ENCODE measurements at places on chromosomes 2 and 18. TPM values are rescaled to one million over a fixed set of nuclear protein-coding genes. Genes with fewer than 3 reads are reported as not detected.

DNA sequence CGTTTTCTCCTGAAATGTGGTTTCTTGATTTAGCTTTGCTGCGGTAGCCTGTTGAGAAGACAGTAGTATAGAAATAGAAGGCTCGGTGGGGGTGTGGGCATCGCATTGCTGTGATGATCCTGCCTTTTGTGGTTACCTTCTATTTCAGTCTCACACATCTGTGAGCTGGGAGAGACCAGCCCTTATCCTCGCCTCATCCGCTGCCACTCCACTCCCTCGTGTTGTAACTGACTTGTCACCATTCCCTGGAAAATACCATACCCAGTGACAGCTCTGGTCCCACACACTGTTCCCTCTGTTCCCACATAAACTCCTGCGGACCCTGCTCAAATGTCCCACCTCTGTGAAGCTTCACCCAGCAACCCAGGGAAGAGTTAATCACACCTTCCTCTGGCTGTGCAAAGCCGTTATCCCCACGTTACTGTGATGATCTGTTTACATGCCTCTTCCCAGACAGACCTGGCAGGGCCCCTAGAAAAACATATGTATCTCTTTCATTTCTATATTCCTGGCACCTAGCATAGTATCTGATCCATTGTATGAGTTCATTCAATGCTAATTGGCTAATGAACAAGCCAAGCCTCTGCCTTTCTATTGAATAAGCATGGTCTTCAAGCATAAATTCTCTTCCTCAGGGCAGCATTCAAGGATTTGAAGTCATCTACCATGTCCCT is 114.6 kb downstream of the MAPK4 start:
- H3K4me1 ChIP-seq: peaks cover 3% of the 10 kb centered on the region
- H3K4me3 ChIP-seq: no peak overlapping the region
- no peaks in the 10 kb centered on the region for H3K27me3 ChIP-seq

- H3K36me3 ChIP-seq: peaks cover 3% of the 10 kb centered on the region
- H3K27me3 ChIP-seq: no peaks in the 10 kb centered on the region
- peaks cover 10% of the 10 kb centered on the region for H3K4me1 ChIP-seq
- no peak overlapping the region for H3K4me3 ChIP-seq
- no peak overlapping the region for H3K27ac ChIP-seq
- DNase-seq: no peak
Observed at GRCh38 chr2:209451209-209451834, 27.5 kb downstream of the MAP2 start.

- DNase-seq: peak; percentile 87
- no peaks in the 10 kb centered on the region for H3K36me3 ChIP-seq
- peaks cover 69% of the 10 kb centered on the region for H3K27me3 ChIP-seq
- H3K4me1 ChIP-seq: peaks cover 20% of the 10 kb centered on the region
- H3K4me3 ChIP-seq: no peak overlapping the region
- H3K27ac ChIP-seq: no peak overlapping the region
Observed at GRCh38 chr18:57447154-57447621, 12.0 kb downstream of the ONECUT2 start.

GRCh38 chr2:227503433-227504406 is 31.8 kb downstream of the AGFG1 start:
- no peaks in the 10 kb centered on the region for H3K27me3 ChIP-seq
- peaks cover 30% of the 10 kb centered on the region for H3K4me1 ChIP-seq
- H3K27ac ChIP-seq: no peak overlapping the region

The ATG9A gene
- total RNA-seq: 42.0 TPM

The PGAP1 gene
- total RNA-seq: 45.1 TPM

The CCL20 gene
- total RNA-seq: not detected

The MC4R gene
- 0.19 TPM for total RNA-seq

The PRKAG3 gene
- total RNA-seq: not detected

The RAB27B gene
- 0.44 TPM for total RNA-seq

DNA sequence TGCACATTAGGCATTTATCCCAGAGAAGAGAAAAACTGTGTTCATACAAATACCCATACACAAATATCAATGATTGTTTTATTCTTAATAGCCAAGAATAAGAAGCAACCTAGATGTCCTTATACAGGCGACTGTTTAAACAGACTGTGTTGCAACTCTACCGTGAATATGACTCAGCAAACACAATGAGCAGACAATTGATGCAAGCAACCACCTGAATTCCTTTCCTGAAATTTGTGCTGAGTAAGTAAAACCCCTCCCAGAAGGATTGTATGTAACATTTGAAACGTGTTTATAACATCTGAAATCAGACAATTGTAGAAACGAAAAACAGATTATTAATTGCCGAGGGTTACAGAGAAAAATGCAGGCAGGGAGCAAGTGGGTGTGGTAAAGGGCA is 621.9 kb upstream of the SOX11 start:
- no peaks in the 10 kb centered on the region for H3K27me3 ChIP-seq
- H3K4me1 ChIP-seq: peaks cover 4% of the 10 kb centered on the region
- peak overlapping the region; percentile 47 for H3K27ac ChIP-seq

DNA sequence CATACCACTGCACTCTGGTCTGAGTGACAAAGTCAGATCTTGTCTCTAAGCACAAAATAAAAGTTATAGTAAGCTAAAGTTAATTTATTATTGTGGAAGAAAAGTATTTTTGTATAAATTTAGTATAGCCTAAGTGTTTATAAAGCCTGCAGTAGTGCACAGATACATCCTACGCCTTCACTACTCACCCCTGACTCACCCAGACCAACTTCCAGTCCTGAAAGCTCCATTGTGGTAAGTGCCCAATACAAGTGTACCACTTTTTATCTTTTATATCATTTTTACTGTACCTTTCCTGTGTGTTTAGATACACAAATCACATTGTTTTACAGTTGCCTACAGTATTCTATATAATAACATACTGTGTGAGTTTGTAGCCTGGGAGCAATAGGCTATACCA is 57.5 kb downstream of the UBE2E3 start:
- peaks cover 5% of the 10 kb centered on the region for H3K36me3 ChIP-seq
- H3K27me3 ChIP-seq: no peaks in the 10 kb centered on the region
- peaks cover 14% of the 10 kb centered on the region for H3K4me1 ChIP-seq
- no peak for DNase-seq
- H3K4me3 ChIP-seq: no peak overlapping the region
- no peak overlapping the region for H3K27ac ChIP-seq

GRCh38 chr18:35510076-35510651 is 12.4 kb upstream of the INO80C start:
- H3K4me3 ChIP-seq: no peak overlapping the region
- H3K4me1 ChIP-seq: peaks cover 5% of the 10 kb centered on the region
- H3K36me3 ChIP-seq: no peaks in the 10 kb centered on the region
- no peak overlapping the region for H3K27ac ChIP-seq

- H3K27ac ChIP-seq: no peak overlapping the region
- no peaks in the 10 kb centered on the region for H3K36me3 ChIP-seq
- DNase-seq: no peak
- no peaks in the 10 kb centered on the region for H3K27me3 ChIP-seq
Observed at GRCh38 chr2:234328444-234328990, 168.4 kb downstream of the ARL4C start.

DNA sequence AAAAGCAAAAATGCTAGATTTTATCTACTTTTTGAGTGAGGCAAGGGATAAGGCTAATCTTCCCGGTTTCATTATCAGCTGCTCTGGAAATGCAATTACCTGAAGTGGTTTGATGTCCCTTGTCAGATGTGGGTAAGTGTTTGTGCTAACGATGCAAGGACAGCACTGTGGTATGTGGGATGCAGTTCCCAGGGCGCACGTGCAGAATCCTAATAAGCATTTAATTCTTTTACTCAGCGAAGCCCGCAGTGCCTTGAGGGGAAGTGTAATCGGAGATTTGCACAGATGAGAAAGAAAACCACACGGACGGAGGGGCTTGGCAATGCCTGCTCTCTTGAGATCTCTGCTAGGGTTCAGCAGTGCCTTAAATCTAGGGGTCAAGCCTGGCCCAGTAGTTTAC is 108.5 kb upstream of the LYPD6 start:
- H3K36me3 ChIP-seq: no peaks in the 10 kb centered on the region
- H3K4me3 ChIP-seq: no peak overlapping the region
- H3K27ac ChIP-seq: no peak overlapping the region
- H3K27me3 ChIP-seq: no peaks in the 10 kb centered on the region
- H3K4me1 ChIP-seq: peaks cover 18% of the 10 kb centered on the region

The LYG2 gene
- not detected for total RNA-seq

The ANKRD29 gene
- total RNA-seq: 0.61 TPM

GRCh38 chr2:58866946-58867345 is 625.8 kb upstream of the FANCL start:
- peaks cover 22% of the 10 kb centered on the region for H3K4me1 ChIP-seq
- DNase-seq: no peak
- H3K27me3 ChIP-seq: no peaks in the 10 kb centered on the region
- H3K36me3 ChIP-seq: no peaks in the 10 kb centered on the region
- no peak overlapping the region for H3K4me3 ChIP-seq

DNA sequence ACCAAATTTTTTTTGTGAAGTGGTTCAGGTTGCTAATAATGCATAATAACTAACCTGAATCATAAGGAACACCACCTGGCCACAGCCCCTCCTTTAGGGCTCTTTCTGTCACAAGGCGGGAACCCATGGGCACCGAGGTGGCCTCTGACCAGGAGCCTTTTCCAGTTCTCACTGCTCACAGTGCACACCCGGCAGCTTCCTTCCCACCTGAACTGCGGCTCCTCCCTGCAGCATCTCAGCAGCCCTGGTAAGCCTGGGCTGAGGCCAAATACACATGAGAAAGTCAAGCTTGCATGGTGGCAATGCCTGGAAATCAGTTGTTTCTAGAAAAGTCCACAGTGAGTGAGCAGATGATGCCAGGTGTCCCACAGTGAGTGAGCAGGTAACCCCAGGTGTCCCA is 77.6 kb upstream of the SNTG2 start:
- no peak overlapping the region for H3K27ac ChIP-seq
- no peak for DNase-seq
- no peak overlapping the region for H3K4me3 ChIP-seq
- no peaks in the 10 kb centered on the region for H3K4me1 ChIP-seq
- H3K27me3 ChIP-seq: peaks cover 12% of the 10 kb centered on the region

The OSBPL1A gene
- 47.6 TPM for total RNA-seq

DNA sequence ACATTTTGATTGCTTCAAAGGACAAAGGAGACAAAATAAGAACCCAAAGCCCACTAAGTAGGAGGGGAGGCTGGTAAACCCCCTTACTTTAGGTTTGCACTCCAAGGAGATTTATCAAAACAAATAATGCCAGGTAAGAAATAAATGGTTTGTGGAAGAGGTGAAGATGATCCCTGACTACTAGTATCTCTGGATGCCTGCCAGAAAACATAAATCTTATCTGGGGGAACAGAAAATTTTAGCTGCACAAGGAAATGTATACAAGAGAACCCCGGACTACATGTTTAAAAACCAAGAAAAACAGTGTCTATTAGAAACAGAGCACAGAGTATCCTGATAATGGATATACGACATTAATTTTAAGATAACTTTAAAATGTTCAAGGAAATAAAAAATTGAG is 114.1 kb downstream of the TRABD2A start:
- no peak for DNase-seq
- H3K4me1 ChIP-seq: no peaks in the 10 kb centered on the region
- H3K36me3 ChIP-seq: peaks cover 7% of the 10 kb centered on the region
- H3K27ac ChIP-seq: no peak overlapping the region

GRCh38 chr2:235545339-235546150 is 51.7 kb downstream of the AGAP1 start:
- DNase-seq: no peak
- H3K27me3 ChIP-seq: no peaks in the 10 kb centered on the region
- H3K27ac ChIP-seq: no peak overlapping the region
- no peaks in the 10 kb centered on the region for H3K36me3 ChIP-seq
- H3K4me3 ChIP-seq: no peak overlapping the region
- peaks cover 34% of the 10 kb centered on the region for H3K4me1 ChIP-seq
